AG04450 (cell line): ENCODE measurements at places on chromosomes 1 and 21.

- no peak for DNase-seq
Observed at GRCh38 chr1:213969958-213970555, 17.7 kb upstream of the PROX1 start.

- DNase-seq: no peak
Observed at GRCh38 chr1:114509596-114510273, 1.3 kb downstream of the TRIM33 start.

DNA sequence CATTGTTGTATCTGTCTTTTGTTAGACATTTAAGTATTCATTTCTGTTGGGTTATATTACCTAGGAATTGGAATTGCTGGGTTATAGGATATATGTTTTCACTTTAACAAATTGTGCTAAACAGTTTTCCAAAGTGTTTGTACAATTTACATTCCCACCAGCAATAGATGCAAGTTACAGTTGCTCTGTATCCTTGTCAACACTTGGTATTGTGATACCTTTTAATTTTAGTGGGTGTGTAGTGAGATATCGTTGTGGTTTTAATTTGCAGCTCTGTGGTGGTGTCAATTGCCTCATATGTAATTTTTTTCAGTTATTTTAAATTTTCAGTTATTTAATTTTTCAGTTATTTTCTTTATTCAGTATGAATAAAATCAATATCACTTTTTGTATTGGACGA, 7.4 kb upstream of the DPH5 start:
- no peak for DNase-seq

DNA sequence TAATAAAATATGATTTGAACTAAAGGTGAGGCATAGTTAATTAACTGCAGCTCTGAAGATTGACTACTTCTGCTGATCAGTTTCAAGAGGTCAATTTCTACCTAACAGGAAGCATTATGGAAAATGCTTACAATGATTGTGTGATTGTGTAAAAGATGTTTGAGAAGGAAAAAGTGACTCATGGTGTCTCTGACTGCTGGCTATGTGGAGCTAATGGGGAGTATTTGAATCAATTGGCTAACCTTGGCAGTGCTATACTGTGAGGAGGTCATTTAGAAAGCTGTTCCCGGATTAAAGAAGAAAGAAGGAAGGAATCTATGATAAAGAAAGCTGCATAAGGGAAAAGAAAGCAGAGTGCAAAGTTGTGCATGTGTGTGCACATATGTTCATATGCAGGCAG, 376.5 kb downstream of the ADGRL2 start:
- DNase-seq: no peak

DNA sequence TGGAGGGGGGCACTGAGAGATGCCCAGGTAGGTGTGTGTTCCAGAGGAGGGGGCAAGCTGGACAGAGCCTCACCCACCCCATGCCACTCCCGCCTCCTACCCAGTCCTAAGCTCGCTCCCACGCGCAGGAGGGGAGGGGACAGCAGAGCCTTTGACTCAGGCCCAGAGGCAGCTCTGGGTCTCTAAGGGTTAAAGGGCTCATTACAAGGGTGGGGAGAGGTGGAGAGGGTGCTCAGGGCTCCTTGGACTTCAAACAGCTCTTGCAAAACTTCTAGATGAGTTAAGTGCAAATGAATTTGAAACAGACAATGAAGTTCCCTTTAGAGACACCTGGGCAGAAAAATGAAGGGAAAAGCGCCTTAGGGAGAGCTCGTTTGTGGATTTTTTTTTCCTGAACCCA, 104.2 kb upstream of the CASZ1 start:
- no peak for DNase-seq

DNA sequence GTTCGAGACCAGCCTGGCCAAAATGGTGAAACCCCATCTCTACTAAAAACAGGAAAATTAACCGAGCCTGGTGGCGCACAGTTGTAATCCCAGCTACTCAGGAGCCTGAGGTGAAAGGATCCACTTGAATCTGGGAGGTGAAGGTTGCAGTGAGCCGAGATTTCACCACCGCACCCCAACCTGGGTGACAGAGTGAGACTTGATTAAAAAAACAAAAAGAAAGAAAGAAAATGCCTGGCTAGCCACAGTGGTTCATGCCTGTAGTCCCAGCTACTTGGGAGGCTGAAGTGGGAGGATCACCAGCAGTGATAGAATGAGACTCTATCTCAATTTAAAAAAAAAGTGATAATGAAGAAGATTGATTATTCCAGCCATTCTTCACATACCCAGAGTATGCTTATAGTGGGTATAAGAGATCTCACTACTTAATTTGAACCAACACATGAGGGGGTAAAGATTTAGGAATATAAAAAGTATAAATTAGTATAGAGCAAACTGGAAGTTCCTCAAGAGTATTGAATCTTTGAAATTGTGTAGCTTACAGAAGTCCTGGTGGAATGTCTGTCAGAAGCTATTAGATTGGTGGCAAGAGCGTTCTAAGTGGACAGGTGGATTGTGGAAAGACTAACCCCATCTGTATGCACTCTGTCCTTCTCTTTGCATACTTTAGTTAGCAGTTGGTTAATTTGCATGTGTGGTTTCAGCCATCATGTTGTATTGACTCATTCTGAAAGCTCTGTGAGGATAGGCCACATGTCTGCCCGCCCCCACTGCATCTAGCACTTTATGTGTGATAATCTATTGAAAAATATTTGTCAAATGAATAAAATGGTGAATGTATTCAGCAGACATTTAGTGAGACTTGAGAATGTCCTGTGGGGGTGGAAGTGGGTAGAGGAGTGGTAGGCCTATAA, 25.0 kb downstream of the RLF start:
- DNase-seq: no peak

GRCh38 chr1:7525338-7526063, 245.6 kb upstream of the VAMP3 start:
- no peak for DNase-seq

GRCh38 chr21:39951183-39952101, 84.2 kb downstream of the PCP4 start:
- no peak for DNase-seq

- no peak for DNase-seq
Observed at GRCh38 chr1:157944663-157945280, 48.7 kb upstream of the KIRREL1 start.

DNA sequence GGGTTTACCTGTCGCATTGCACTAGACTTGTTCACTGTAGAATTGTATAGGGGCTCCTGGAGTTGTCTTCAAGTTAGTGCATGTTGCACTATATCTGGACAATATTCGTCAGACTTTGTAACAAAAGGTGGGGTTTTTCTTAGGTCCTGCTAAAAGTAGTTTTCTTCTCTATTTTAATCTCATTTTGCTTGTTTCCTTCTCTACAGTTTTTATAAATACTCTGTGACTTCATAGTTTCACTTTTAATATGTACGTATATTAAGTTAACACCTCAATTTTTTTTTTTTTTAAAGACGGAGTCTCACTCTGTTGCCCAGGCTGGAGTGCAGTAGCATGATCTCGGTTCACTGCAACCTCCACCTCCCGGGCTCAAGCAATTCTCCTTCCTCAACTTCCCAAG, 26.5 kb upstream of the MRPS6 start:
- DNase-seq: no peak

DNA sequence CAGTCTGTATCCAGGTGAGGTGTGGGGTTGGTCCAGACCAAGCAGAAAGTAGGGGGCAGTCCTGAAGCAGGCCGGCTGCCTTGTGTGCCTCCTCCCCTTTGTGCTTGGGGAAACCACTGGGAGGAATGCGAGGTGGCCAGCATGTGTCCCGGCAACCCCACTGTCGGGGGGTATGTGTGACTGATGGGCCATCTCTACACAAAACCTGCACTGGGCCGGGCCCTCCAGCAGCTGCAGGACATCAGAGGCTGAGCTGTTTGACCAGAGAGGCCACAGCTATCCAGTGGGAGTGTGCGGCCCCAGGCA, 33.3 kb downstream of the TMEM51 start:
- no peak for DNase-seq

DNA sequence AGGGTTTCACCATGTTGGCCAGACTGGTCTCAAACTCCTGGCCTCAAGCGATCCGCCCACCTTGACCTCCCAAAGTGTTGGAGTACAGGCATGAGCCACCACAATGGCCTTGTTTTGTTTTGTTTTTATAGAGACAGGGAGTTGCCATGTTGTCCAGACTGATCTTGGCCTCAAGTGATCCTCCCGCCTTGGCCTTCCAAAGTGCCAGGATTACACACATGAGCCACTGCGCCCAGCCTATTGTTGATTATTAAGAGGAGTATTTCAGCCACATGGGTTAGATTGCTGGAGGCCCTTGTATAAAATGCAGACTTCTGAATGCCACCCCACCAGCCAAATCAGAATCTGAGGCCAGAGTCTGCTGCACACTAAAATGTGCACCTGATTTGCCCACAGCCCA, 57.2 kb upstream of the ANGPTL1 start:
- DNase-seq: no peak

DNA sequence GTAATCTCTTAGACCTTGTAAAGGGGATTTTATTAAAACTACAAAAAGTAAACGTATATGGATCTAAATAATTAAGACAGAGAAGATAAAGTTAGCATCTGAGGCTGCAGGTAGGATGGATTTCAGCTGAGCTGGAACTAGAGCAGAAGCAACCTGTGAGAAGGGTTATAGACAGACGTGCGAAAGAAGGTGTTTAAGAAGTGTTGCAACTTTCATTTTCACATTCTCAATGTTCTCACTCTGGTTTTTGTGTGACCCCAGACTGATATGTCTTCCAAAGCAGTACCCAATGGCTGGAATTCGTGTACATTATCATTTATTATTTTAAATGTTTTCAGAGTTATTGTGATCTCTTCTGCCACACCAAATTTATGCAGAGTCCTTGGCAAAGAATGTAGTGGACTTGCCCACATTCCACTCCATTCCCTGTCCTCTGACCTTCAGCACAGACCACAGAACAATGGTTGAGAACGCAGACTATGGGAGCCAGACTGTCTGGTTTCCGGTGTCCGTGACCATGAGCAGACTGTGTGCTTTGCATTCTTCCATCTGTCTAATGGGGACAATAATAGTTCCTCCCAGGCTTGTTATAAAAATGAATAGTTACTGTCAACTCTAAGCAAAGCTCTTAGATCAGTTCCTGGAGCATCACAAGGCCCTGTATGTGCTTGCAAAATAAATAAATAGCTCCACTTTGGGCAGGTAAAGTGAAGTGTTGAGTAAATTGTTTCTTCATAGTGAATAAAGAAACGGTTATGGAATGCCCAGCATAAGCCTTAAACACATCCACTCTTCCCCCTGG, 140.6 kb upstream of the SAMSN1 start:
- DNase-seq: no peak

GRCh38 chr1:14940285-14940870, 213.2 kb upstream of the TMEM51 start:
- no peak for DNase-seq

- DNase-seq: no peak
Observed at GRCh38 chr1:197399755-197400521, 131.9 kb downstream of the CRB1 start.

DNA sequence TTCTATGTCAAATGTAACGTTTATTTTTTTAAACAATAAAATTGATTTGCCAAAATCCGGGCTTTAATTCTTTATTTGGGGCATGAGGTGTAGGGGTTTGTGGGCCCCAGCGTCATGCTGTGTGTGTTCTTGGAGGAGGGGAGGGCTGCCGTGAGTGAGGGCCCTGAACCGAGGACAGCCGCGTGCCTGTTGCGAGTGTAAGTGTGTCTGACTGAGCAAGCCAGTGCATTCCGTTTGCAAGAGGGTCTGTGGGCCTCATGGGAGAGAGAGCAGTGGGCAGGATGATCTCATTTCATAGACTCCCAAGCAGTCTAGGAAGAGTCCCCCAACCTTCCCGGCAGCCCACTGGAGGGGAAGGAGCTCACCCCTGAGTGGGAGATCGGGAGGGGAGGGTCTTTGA, 21.4 kb upstream of the SPSB1 start:
- DNase-seq: no peak

DNA sequence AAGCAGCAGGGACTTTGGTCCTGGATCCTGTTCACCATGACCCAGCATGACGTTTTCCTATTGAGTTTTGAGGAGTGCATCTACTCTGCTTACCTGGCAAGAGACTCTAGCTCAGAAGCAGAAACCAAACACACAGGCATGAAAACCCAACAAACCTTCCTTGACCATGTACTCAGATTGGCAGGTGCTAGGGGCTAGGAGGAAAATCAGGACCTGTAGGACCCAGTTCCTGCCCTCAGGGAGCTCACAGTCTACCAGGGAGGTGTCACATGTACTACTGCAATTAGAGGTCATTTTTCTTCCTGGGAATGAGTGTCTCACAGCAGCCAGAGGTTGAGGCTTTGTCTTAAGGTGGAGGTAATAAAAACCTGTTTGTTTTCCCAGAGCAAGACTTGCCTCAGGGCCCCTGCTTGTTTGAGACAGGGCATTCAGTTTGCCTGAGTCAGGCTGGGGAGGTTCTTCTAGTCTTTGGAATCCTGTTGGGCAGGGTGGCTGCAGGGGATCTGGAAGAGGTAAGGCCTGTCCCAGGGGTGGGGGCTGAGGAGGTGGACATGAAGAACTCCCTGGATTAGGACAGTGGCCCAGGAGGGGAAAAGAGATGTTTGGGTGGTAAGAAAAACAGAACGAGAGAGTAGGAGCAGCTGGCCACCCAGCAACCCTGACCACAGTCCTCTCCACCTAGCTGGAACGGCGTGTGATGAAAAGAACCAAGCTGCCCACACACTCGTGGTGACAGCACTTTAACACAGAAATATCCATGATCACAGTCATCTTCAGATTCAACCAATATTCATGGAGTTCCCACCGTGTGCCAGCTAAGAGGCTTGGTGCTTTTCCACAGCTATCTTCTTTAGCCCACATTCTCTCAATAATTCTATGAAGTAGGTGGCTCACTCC, 30.8 kb downstream of the IER5 start:
- DNase-seq: no peak

DNA sequence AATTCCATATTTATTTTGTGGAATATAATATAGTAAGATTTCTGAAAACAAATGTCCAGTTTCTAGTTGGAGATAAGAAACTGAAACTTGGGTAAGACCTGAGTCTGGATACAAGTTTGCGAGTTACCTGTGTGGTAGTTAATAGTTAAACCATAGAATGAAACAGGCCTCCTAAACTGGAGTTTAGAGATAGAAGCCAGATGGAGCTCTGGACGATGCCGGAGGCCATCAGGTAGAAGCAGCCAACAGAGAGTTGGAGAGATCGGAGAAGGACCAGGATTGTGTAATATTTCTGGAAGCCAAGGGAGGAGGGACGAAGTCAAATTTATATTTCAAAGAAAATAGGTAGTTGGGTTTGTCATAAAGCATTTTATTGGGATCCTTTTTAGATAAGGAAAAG, 45.1 kb downstream of the ARID1A start:
- DNase-seq: no peak

DNA sequence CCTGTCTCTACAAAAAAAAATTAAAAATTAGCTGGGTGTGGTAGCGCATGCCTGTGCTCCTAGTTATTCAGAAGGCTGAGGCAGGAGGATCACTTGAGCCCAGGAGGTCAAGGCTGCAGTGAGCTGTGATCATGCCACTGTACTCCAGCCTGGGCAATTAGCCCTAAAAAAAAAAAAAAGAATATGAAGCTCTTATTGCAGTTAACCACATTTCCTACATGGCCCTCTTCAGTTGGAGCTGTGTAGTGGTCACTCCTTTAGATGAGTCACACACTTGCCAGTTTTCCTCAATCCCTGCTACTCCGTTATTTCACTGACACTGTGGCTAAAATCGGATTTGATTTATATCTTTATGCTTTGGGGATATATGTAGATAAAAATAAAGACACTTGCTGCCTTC, 11.8 kb downstream of the NFYC start:
- no peak for DNase-seq
